ENCODE measurements at places on chromosomes 5 and 9.

GRCh38 chr5:8892926-8893325 is 652.9 kb downstream of the SEMA5A start:
- no peaks in the 10 kb centered on the region for H3K36me3 ChIP-seq
- no peaks in the 10 kb centered on the region for H3K27me3 ChIP-seq
- H3K27ac ChIP-seq, result no peak overlapping the region
- H3K4me3 ChIP-seq, result no peak overlapping the region
- H3K4me1 ChIP-seq, result no peaks in the 10 kb centered on the region
- no peak for DNase-seq

DNA sequence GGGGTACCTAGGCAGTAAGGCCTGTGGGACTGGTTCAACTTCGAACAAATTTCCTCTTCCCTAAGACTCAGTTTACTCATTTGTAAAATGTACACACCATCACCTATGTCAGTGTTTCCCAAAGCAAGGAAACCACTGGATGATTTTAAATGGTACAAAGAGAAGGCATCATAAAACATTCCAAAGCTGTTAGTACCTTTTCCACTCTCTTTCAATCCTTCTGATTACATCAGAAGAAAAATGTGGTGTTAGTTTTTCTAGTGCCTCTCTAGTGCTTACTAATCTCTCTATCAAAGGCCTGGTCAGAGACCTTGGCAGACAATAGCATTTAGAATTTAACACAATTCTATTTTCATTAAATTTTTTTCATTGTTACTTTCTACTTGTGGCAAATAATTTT is 18.1 kb downstream of the NR6A1 start:
- H3K27me3 ChIP-seq, result peaks cover 66% of the 10 kb centered on the region
- H3K4me3 ChIP-seq, result no peak overlapping the region
- no peaks in the 10 kb centered on the region for H3K4me1 ChIP-seq
- DNase-seq, result no peak
- H3K27ac ChIP-seq, result no peak overlapping the region
- H3K36me3 ChIP-seq, result no peaks in the 10 kb centered on the region

- no peak overlapping the region for H3K4me3 ChIP-seq
- no peak overlapping the region for H3K27ac ChIP-seq
- H3K27me3 ChIP-seq, result peaks cover 38% of the 10 kb centered on the region
- no peaks in the 10 kb centered on the region for H3K36me3 ChIP-seq
- peaks cover 18% of the 10 kb centered on the region for H3K4me1 ChIP-seq
Observed at GRCh38 chr5:531749-532315, 7.6 kb upstream of the SLC9A3 start.

DNA sequence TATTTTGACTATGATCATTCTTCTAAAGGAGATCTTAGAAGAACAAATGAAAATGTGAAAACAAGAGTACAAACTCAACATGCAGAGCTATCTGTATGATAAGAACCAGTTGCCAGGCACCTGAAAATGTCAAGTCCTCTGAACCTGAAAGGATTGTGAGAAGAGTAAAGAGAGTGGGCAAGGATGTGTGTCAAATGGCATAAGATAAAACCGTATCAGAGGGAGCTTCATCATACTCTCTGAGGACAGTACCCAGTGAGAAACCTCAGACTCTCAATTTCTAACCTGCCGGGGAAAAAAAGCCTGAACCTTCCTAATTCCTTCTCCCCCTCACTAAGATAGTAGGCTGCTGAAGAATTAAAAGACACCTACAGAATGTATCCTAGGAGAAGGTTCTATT is 6.8 kb downstream of the ETF1 start:
- H3K27ac ChIP-seq, result no peak overlapping the region
- H3K4me3 ChIP-seq, result no peak overlapping the region
- no peak for DNase-seq
- peaks cover 14% of the 10 kb centered on the region for H3K36me3 ChIP-seq
- peaks cover 64% of the 10 kb centered on the region for H3K4me1 ChIP-seq

- H3K4me3 ChIP-seq, result no peak overlapping the region
- no peaks in the 10 kb centered on the region for H3K4me1 ChIP-seq
- DNase-seq, result no peak
- no peaks in the 10 kb centered on the region for H3K36me3 ChIP-seq
- H3K27me3 ChIP-seq, result peaks cover 12% of the 10 kb centered on the region
Observed at GRCh38 chr5:143877196-143877595, 65.2 kb downstream of the HMHB1 start.
